ENCODE measurements at places on chromosomes 2 and 18.

GRCh38 chr2:205937211-205937610, 148.8 kb downstream of the INO80D start:
- no peak for DNase-seq

DNA sequence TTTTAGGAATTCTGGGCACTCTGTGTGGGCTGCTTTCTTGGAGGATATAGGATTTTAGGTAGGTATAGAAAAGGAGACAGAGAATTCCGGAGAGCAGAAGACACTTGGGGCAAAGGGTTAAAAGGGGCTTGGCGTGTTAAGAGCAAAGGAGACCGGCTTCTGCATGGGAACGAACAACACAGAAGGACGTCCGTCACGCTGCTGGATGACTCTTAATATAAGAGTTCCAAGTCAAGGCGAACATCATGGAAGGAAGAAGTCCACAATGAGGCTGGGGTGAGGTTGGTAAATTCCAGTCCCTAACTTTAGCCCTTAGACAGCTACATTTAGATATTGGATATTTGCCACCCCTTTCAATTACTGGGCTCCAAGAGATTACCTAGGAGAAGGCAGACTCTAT, 15.9 kb upstream of the SLC20A1 start:
- DNase-seq: no peak

DNA sequence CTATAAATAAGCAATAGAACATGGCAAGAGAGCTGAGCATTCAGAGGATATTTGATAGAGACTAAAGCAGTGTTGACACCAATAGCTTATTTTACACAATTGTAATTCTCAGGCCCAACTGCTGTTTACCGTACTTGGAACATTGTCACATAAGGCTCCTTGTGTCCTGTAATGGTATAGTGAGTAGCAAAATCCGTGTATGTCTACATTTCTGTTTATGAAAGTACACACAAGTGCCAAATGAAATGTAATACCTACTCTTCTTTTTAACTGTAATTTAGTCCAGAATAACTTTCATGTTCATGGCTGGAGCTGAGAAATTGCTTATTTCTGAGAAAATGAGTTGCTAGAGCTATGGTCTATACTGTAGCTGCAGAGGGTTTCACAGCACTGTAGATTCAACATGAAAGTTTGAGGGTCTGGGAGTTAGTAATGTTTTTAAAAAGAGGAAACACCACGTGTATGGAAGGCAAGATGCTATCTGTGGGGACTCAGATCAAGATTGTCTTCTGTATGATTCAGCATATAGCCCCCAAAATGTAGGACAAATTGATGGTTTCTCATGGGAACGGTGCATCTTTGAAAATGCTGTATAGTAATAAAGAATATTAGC, 110.2 kb upstream of the NOSTRIN start:
- DNase-seq: no peak

DNA sequence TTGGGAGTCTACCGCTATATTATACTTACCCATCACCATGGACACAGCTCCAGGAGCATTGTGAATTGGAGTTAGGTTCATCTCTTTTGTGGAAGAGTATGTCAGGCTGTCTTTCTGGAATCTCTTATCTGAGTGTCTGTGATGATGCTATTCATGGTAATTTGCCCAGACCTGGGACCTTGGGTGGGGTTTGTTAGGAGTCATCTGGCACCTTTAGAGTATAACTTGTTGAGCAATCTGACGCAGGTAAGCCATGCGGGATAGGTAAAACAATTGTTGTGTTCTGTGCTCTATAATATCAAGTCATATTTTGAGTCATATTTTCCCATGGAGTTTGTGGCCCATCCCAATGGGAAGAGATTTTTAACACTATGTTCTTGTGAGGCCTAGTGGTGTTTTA, 49.7 kb upstream of the MAPRE2 start:
- DNase-seq: no peak

GRCh38 chr18:77250501-77250925, 865 bp downstream of the GALR1 start:
- DNase-seq: no peak

GRCh38 chr2:170313347-170313991, 135.5 kb downstream of the MYO3B start:
- no peak for DNase-seq

- no peak for DNase-seq
These were observed 125.3 kb downstream of the CCBE1 start for GRCh38 chr18:59571902-59572301.

GRCh38 chr2:185695711-185696235, 42.8 kb upstream of the FSIP2 start:
- DNase-seq: no peak

Measured in left renal pelvis (tissue), 4 donors.